C1 segment of cervical spinal cord (tissue), 14 donors: ENCODE measurements at places on chromosomes 1 and 21.
A peak's percentile ranks its signal among the peaks of the same experiment; 100 is the strongest.

GRCh38 chr1:232983375-232983774 is 33.0 kb downstream of the NTPCR start:
- no peak for DNase-seq

DNA sequence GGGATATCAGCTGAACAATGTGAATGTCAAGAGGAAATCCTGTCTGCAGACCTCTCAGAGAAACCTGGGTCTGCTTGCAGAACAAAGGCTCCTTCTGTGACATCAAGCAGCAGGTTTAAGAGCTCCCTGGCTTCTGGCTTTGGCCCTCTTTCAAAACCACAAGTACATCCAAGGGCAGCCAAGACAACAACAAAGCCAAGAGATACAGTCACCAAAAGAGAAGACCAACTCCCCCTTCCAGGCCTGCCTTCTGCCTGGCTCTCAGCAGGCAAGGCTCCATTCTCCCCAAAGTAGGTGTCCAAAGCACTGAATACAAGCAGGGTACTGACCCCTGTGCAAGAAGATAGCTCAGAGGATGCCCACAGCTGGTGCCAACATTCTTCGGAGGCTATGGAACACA is 11.5 kb downstream of the BCAR3 start:
- DNase-seq: peak; percentile 13

GRCh38 chr1:168734946-168735345 is 5.9 kb upstream of the DPT start:
- no peak for DNase-seq

GRCh38 chr21:16583556-16583955 is 853.8 kb downstream of the USP25 start:
- DNase-seq: no peak

- no peak for DNase-seq
These were observed 84.7 kb downstream of the PKN2 start for GRCh38 chr1:88768816-88769215.

GRCh38 chr1:45584351-45585109 is 689 bp downstream of the NASP start:
- peak; percentile 70 for DNase-seq

GRCh38 chr1:53580739-53581475 is 121.7 kb downstream of the DMRTB1 start:
- DNase-seq: no peak

GRCh38 chr1:209554761-209555611 is 28.5 kb upstream of the CAMK1G start:
- DNase-seq: no peak

- no peak for DNase-seq
These were observed 48.1 kb downstream of the ZFYVE9 start for GRCh38 chr1:52189898-52190480.
